ENCODE measurements at places on chromosomes 12 and 14. TPM values are rescaled to one million over a fixed set of nuclear protein-coding genes. Genes with fewer than 3 reads are reported as not detected.

DNA sequence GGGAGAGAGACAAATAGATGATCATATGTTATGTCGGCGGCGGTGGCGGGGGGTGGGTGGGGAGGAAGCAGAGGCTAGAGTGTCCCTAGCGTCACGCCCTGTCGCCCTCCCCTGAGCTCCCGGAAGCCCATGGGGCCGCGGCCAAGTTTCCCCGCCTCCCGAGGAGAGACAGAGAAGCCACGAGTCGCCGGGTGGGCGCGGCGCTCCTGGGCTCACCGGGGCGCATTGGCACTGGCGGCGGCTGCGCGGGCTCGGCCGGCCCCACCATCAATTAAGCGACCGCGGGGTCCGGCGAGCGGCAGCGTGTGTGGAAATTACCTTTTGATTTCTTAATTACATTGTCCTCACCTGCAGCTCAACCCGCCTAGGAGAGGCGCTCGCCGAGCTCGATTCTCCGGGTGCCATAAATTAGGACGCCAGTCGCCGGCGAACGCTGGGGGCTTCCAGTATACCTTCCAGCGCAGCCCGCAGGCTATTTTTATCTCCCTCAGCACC is 119.9 kb upstream of the LHX5 start:
- DNase-seq: no peak

GRCh38 chr12:91885851-91886731 is 259.6 kb downstream of the BTG1 start:
- no peak for DNase-seq

- no peak for DNase-seq
Measured at GRCh38 chr14:88733121-88733520, 59.6 kb downstream of the EML5 start.

GRCh38 chr12:34404377-34405285 is 382.3 kb downstream of the ALG10 start:
- DNase-seq: no peak

DNA sequence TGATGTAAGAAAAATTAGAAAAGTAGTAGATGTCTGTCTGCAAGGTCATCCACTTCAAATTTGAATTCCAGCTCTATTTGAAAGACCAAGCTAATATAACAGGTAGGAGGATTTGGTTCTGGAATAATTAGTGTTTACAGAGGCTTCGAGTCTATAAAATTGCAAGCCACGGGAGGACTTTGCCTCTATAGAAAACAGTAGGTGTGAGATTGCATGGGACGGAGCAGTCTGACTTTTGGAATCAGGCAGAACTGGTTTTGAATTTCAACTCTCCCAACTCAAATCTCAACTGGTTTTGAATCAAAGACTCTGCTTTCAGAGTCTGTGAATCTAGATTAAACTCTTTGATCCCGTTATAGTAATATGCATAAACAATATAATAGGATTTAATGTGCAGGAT is 82.4 kb downstream of the PIK3C2G start:
- DNase-seq: no peak

DNA sequence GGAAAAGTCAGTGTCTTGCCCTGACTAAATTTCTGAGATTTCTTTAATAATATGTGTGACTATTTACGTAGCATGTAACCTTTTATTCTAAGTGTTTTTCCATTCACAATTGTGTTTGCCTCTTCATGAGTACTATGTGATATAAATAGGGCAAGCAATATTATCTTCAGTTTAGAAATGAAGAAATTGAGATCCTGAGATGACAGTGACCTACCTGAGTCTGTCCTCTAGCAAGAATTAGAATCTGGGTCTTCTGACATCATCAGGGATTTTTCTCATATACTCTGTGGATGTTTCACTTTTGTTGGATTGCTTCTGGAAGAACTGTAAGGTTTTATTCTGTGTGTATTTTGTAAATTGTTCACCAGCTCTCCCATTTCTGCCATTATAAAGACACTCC is 35.0 kb downstream of the TMTC2 start:
- no peak for DNase-seq

DNA sequence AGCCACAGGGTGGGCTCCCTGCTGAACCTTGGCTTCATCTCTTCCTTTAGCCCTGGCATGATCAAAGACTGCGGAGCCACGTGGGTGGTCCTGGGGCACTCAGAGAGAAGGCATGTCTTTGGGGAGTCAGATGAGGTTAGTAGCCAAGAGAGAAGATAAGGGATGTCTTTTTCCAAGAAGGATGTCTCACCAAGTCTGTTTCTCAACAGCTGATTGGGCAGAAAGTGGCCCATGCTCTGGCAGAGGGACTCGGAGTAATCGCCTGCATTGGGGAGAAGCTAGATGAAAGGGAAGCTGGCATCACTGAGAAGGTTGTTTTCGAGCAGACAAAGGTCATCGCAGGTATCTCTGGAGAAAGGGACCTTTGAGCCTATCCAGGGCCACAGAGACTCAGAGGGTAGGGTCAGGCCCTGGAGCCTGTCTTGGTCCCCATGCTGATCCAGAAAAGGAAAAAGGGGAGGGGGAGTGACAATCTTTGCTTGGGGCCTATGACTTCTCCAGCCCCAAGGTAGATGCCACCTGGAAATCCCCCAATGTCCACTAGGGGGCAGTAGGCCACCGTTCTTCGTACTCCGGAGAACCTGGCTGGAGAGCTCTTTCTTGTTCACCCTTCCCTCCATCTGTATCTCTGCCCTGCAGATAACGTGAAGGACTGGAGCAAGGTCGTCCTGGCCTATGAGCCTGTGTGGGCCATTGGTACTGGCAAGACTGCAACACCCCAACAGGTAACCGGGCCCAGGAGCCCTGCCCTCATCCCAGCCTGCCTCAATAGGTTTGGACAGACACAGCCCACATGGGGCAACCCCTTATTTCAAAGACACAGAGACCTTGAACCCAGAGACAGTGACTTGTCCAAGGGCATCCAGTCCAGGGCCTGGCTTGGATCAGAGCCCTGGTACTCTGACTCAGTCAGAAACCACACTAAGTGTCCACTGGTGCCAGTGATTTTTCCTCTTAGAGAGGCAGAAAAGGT is 2.0 kb downstream of the TPI1 start:
- peak; percentile 62 for DNase-seq

CLEC4C gene
- total RNA-seq: not detected

DNA sequence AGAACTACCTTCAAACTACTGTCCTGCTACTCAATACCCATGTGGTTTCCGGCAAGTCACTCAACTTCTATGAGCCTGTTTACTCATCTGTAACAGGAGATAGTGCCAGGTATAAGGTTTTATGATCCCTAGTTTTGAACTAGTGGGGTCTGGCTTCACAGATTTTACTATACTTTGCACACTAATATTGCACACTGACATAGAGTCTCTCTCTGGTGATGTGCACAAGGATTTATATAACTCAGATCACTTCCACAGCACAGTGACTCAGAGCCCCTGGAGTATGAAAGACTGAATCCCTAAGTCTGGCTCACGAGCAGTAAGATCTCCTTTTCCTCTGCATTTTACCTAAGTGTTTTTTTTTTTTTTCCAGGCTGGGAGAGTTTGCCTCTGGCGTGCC is 69.7 kb upstream of the SLC38A2 start:
- DNase-seq: peak; percentile 73

KLRD1 gene
- total RNA-seq: not detected

DNA sequence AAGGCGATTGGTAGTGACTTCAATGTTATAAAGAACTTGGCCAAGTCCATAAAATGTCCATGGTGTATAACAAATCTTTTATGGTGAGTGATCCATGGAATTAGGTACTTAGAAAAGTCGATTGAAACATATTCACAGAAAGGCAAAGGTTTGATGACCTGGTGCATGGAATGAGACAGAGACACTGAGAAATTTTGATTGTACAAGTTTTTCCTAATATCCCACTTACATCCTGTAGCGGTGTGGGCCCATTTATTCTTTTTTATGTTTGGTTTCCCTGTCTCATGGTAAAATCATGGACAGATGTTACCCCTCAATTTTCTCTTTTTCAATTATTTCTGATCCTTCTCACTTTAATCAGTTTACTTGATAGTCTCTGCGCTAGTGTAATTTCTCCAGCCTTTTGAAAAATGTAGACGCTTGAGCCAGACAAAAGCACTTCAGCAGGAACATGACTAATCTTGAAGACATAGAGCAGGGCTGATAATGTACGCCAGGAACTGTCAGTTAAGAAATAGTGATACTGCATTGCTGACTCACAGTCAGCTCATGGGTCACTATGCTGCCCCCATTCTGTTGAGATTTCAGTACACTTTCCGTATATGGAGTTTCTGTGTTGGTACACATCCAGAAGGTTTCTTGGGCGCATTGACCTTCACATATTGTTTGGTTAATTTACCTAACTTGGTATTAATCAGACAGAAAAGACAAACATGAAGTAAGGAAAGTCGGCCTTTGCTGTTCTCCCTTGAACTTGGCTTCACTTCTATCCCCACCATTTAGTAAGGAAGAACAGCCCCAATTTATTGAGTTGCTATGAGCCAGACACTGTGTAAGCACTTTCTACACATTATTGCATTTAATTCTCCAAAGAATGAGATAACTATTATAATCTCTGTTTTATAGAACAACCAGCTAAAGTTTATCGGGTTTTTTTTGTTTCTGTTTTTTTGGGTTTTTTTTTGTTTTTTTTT is 841.7 kb downstream of the DIO2 start:
- peak; percentile 5 for DNase-seq

SIX6 gene
- not detected for total RNA-seq

DNA sequence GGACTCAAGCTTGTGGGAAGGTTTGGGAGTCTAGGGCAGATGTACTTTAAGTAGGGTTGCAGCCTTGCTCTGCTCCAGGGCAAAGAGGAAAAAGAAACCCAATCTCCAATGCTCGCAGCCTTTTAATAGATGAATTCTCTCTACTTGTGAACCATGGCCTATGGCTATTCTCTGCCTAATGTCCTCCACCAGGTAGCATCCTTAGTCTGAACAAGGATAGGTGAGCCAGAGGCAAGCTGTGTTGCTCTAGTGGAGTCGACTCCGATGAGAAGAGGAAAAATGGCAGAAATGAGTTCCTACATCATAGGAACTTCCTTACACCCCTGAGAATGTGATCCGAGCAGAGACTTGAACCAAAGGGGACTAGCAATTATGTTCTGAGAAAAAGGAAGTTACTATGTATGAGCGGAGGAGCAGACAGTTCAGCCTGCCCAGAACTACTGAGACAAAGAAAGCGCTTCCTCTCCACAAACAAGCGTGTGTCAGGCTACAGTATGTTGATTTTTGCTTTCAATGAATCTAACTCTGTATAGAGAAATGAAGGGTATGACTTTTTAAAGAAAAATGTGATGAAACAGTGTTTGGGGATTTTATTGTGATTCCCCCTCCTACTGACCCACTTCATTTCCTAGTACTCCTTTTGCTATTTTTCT is 153.6 kb upstream of the ARID2 start:
- DNase-seq: no peak

TSPAN9 gene
- 29.2 TPM for total RNA-seq

- peak; percentile 23 for DNase-seq
Measured at GRCh38 chr12:101616027-101616494, 21.3 kb downstream of the MYBPC1 start.

DNA sequence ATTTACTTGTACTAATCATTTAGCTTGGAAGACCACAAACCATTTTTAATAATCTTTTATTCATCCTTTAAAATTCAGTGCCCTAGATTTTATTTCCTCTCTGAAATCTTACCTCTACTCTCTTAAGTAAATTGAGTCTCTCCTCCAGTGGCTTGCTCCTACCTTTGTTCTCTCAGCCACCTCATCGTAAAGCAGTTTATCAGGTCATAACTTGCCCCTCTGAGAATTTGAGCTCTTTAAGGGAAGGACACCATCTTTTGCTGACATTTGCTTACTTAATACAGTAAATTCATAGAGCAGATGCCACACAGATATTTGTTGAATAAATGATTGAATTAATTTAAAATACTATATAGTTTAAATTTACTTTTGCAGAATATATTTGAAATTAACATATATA is 794.3 kb downstream of the C12orf50 start:
- peak; percentile 43 for DNase-seq

DNA sequence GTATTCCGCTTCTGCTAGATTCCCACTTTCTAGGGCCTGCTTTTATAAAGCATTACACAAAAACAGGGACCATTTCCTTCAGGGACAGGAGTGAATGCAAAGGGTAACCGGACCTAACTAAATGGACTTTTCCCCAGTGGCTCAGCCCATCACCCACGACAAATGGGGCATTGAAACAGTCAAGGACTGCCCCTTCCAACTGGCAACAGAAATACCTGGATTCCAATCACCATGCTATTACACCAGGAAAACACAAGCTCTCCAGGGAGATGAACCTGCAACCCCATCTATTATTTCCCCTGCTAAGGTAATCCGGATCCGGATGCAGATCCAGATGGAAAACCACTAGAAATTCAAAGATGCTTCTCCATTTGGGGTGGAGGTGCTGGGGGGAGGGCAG is 1.0 kb downstream of the MPHOSPH9 start:
- DNase-seq: no peak

DNA sequence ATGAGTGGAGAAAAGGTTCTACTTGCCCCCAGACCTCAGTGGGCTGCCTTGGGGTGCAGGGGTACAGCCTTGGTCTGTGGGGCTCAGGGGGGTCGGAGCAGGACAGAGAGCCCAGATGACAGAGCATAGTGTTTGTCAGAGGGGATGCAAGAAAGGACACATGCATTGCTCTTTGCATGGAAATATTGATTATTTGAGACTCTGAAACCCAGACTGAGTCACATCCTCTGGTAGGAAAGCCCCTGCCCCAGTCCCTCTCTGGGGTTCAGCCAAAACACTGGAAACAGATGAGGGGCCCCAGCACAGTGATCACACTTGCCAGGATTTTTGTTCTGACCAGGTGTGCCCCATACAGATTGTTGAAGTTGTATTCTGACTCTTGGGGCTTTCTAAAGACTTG is 1094.4 kb downstream of the BCL11B start:
- DNase-seq: no peak

GRCh38 chr14:28877923-28878322 is 111.3 kb downstream of the FOXG1 start:
- no peak for DNase-seq

TMEM229B gene
- 0.50 TPM for total RNA-seq

TMEM30B gene
- total RNA-seq: 28.8 TPM

DNA sequence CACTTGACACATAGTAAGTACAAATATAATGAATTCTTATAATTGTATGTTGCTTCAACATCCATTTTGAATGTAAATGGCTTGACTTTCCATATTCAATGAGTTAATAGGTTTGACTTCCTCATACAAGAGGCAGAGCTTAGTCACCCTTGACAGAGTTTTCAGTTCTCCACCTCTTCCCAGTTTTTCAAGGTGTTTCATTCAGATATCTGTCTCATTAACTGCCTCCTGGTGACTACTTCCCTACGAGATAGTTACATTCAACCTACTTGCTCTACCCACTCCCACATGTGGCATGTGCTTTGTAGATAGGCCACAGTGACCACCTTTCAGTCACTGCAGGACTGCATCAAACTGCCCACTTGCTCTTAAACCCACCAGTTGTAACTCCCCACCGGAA is 60.0 kb downstream of the MYF5 start:
- no peak for DNase-seq

- no peak for DNase-seq
Measured at GRCh38 chr14:76531821-76532318, 155.9 kb downstream of the ESRRB start.

GRCh38 chr14:106062502-106063272 is 536.3 kb downstream of the TMEM121 start:
- DNase-seq: no peak

PPFIA2 gene
- total RNA-seq: not detected

- DNase-seq: no peak
Measured at GRCh38 chr12:117674313-117674712, 294.5 kb downstream of the KSR2 start.

GRCh38 chr12:54933376-54933775 is 51.2 kb downstream of the TESPA1 start:
- DNase-seq: peak; percentile 79

- no peak for DNase-seq
Measured at GRCh38 chr12:66131067-66131688, 628 bp upstream of the LLPH start.

GRCh38 chr12:34604227-34604626 is 581.9 kb downstream of the ALG10 start:
- no peak for DNase-seq
